NB4 (cell line): ENCODE measurements at places on chromosomes 4 and X.

DNA sequence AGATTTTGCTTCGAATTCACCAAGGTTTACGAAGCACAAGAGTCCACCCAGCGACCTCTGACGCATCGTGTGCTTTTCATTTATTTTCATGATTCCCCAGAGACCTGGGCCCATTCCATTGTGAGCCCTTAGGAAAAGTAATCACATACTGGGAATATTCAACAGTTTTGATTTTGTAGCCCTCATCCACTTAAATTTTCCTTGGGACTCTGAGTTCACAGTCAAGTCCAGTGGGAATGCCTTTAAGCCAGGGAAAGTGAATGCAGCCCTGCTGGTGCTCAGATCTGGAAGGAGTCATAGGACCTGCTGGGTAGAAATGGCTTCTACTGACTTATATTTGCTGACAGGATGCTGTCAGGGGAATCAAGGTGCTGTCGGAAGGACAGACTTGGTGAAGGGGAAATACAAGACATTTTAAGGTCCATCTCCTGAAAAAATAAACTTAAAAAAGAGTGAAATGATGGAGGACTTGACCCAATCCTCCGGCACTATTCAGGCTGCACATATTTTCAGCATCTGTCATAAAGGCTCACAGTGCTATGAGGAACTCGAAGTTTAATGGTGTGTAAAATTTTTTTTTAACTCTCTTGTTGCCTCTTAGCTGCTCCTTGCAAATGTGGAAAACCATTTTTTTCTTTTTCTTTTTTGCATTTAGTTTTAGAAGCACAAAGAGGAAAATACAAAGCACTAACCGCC is 204.9 kb downstream of the MID1 start:
- no peak for DNase-seq

- no peak for DNase-seq
Observed at GRCh38 chr4:169307576-169307975, 36.8 kb upstream of the SH3RF1 start.

- peak; percentile 18 for DNase-seq
Observed at GRCh38 chr4:182809417-182810102, 107.6 kb downstream of the DCTD start.

DNA sequence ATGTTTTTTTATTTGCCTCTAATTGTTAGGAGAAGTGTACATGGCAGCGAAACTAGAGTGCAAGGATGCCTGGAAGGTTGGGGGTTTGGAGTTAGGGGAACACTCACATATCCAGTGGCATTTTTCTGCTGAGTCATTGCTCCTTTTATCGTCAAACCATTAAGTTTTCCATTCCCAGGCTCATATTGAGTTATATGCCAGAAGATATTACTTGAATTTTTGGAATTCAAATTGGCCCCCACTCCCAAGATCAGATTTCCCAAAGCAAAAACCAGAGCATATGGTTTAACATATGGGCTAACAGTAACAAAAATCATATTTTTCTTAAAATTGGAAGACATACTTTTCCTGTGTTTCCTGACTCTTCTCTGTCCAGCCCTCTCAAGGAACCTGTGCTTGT is 152.7 kb downstream of the FSTL5 start:
- no peak for DNase-seq

GRCh38 chr4:71261001-71261400 is 77.8 kb upstream of the SLC4A4 start:
- DNase-seq = no peak

- no peak for DNase-seq
Observed at GRCh38 chr4:55079451-55080173, 45.8 kb downstream of the KDR start.

GRCh38 chr4:105843941-105844340 is 51.3 kb upstream of the NPNT start:
- DNase-seq = no peak

DNA sequence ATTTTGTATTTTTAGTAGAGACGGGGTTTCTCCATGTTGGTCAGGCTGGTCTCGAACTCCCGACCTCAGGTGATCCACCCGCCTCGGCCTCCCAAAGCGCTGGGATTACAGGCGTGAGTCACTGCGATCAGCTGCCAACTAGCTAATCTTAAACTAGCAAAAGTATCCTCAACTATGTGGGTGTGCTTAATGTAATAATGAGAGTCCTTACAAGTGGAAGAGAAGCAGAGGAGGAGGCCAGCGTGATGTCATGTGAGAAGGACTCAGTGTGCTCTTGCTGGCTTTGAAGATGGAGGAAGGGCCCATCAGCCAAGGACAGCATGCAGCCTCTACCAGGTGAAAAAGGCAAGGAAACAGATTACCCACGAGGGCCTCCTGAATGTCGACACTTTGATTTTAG is 19.6 kb downstream of the SCD5 start:
- no peak for DNase-seq

- peak; percentile 73 for DNase-seq
Observed at GRCh38 chr4:15410750-15411149, 17.1 kb upstream of the C1QTNF7 start.

DNA sequence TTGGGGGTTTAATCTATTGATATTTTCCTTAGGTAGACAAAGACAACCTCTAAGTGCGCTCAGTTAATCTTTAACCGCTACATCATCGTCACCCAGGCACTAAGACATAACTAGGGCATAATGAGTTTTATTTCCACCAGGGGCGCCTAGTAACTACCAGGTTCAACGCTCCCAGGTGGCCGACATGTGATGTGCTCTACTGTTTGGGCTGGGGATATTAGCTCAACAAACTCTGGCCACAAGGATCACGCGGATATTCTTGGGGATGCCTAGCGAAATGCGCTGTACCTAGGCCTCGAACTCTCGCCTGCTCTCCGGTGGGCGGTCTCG is 915 bp upstream of the RAB33B start:
- DNase-seq = peak; percentile 81

GRCh38 chr4:158769175-158769921 is 522 bp downstream of the FNIP2 start:
- DNase-seq = peak; percentile 45

- DNase-seq = no peak
Observed at GRCh38 chrX:8403988-8404387, 60.6 kb upstream of the VCX3B start.

DNA sequence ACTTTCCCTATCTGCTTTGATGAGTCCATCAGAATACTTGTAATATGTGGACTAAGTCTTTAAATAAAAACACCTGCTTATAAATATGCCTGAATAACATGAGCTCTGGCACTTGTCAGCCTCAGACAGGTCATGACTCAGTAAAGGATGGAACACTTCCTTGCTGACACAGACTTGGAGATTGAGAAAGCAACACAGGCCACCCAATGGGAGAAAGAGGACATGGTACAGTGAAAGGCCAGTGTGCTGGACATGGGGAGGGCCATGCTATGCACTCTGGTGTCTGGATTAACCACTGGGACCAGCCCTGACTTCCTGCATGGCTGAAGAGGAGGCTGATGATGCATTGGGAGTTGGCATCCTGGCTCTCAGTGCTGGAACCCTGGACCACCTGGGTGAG is 149.5 kb downstream of the DHRSX start:
- DNase-seq = no peak

- no peak for DNase-seq
Observed at GRCh38 chrX:40061871-40062524, 35.8 kb downstream of the BCOR start.

DNA sequence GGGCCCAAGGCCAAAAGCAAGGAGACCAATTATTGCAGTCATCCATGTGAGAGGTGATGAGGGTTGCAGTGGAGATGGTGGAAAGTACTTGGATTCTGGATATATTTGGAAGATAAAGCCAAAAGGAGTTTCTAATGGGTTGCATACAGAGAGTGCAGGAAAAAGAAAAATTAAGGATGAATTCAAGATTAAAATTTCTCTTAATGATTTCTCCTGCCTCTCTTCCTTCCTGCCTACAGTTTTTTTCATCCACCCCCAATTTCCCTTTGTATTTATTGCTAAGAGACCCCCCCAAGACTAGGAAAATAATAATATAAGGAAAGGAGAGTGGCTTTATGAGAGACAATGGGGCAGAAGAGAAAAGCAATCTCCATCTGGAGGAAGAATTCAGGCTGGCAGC is 8.6 kb upstream of the FGF5 start:
- DNase-seq = no peak
